Stimulated activated CD4-positive, alpha-beta T cell treated with anti-CD3 and anti-CD28 coated beads, Interleukin-1b, Interleukin-23, amount 100 ng/mL, for 48 hours (primary cell): ENCODE measurements at places on chromosomes 2 and 18.

- no peak for DNase-seq
Observed at GRCh38 chr2:53252115-53252514, 515.5 kb upstream of the CHAC2 start.

- DNase-seq = no peak
Observed at GRCh38 chr2:28128281-28128950, 237.9 kb downstream of the BABAM2 start.

DNA sequence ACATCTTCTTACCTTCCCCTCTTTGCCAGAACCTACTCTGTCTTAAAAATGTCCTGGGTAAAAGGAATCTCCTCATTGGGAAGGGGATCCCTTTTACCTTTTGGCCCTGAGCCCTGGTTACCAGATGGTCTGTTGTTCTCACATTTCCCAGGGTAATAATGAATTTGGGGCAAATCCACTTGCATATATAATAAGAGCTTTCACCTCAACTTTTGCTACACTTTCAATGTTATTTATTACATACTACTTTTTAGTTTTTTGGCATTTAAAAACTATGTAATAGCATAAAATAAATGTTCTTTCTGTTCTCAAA is 15.0 kb downstream of the CERS6 start:
- no peak for DNase-seq

- DNase-seq = no peak
Observed at GRCh38 chr2:66171530-66171929, 263.4 kb upstream of the MEIS1 start.

- no peak for DNase-seq
Observed at GRCh38 chr18:8788503-8789429, 83.4 kb downstream of the MTCL1 start.

- no peak for DNase-seq
Observed at GRCh38 chr18:36420826-36421225, 123.3 kb downstream of the FHOD3 start.

DNA sequence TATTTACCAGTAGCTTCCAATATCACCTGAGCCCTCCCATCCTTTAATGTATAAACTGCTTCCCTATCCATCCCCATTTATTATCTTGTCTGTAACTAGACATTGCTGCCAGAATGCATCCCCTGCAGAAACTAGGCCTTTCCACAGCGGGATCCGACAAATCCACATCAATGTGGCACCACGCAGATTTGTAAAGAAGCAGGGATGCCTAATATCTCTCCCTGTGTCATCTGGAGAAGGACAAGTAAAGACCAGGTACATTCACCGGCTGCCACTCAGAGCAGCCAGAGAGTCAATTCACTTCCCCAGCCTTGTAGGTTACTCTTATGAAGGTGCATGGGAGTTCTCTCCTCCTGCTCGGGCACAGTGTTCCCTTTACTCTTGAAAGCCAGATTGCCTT is 98.8 kb upstream of the MAP3K20 start:
- DNase-seq = no peak

- no peak for DNase-seq
Observed at GRCh38 chr2:143473216-143473615, 344.0 kb downstream of the ARHGAP15 start.

- no peak for DNase-seq
Observed at GRCh38 chr2:170339322-170339721, 161.4 kb downstream of the MYO3B start.
